ENCODE measurements at places on chromosomes 7 and 10. TPM values are rescaled to one million over a fixed set of nuclear protein-coding genes. Genes with fewer than 3 reads are reported as not detected.

Gene ADIRF
- total RNA-seq: 1.0 TPM

Gene TMEM213
- 0.11 TPM for total RNA-seq

Gene C10orf143
- total RNA-seq: 1.9 TPM

Gene CRYGN
- 1.6 TPM for total RNA-seq

Gene GDF10
- 0.18 TPM for total RNA-seq

Gene NSUN6
- 15.1 TPM for total RNA-seq

Gene H2BK1
- total RNA-seq: not detected

Gene XRCC2
- total RNA-seq: 21.2 TPM

Gene MAD1L1
- total RNA-seq: 46.7 TPM

Measured in WTC11 (cell line).